ENCODE measurements at places on chromosomes 5 and 9.

DNA sequence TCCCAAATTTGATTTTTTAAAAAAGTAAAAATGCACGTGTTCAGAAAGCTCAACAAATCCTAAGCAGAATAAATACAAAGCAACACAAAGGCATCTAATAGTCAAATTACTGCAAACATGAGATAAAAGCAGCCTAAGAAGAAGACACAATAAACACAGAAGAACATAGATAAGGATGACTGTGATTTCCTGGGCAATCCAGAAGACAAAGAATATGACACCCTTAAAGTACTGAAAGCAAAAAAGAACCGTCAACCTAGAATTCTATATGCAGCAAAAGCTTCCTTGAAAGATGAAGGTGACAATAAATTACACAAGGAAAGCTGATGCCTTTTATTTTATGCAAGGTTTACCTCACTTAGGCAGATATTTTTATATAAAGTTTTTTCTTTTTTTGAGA, 58.2 kb downstream of the NACC2 start:
- DNase-seq, result no peak

DNA sequence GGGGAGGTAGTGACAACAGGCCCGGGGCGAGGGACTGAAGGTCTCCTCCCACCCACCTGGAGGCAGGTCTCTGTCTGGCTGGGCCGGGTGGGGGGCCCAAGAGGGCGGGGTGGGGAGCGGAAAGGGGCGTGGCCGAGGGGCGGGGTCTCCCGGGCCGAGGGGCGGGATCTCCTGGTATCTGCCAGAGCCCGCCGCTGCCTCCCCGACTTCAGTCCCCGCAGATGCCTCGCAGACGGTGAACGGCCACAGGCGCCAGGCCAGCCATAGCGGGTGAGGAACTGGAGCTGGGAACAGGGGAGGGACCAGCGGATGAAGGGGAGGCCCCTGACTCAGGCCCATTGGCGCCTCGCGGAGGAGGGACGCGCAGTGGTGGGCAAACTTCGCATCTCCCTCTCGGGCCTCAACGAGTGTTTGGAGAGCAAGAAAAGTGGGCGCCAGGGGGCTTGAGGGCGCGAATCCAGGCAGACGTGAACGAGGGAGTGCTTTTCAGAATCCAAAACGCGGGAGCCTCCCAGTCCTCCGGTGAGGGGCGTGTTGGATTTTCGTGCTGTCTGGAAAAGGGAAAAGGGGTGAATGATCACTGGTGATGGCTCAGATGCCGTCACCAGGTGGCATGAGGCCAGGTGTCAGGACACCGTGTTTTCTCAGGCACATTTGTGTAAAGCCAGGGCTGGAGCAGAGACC, at the start of gene ADGRD2:
Gene ADGRD2, plus strand, starts transcription at position 211 of the 684 bp plus-strand sequence. CDS start 1,216 bp downstream, outside the sequence.
- peak; percentile 32 for DNase-seq

DNA sequence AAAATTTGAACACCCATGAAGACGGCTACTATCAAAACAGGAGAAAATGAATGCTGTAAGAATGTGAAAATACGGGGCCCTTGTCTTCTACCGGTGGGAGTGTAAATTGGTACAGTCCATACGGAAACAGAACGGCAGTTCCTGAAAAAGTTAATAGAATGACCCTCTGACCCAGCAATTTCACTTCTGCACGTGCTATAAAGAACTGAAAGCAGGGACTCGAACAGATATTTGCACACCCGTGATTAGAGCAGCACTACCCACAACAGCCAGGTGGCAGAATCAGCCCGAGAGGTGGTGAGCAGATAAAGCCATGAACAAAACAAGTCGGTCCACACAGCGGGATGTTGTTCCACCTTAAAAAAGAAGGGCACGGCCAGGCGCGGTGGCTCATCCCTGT, 22.6 kb upstream of the SLC12A7 start:
- no peak for DNase-seq

DNA sequence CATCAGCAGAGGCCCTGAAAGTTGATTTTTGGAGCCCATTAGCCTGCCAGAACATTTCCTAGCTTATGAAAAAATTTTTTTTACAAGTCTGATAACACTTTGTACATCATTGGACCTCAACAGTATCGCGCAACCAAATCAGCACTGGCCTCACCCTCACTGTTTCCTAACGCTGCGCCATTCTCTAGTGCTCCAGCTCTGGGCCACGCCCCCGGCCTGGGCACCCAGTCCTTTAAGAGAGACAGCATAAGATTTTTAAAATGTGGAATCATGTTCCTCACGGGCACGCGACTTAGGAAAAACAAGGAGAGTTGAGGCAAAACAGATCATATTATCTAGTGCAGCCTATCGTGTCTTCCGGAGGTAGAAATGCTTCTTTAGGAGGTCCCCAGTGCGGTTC, 114.5 kb downstream of the BOD1 start:
- no peak for DNase-seq
